Aorta (tissue), 5 donors: ENCODE measurements at places on chromosomes 1 and 21. TPM values are rescaled to one million over a fixed set of nuclear protein-coding genes. Genes with fewer than 3 reads are reported as not detected.

DNA sequence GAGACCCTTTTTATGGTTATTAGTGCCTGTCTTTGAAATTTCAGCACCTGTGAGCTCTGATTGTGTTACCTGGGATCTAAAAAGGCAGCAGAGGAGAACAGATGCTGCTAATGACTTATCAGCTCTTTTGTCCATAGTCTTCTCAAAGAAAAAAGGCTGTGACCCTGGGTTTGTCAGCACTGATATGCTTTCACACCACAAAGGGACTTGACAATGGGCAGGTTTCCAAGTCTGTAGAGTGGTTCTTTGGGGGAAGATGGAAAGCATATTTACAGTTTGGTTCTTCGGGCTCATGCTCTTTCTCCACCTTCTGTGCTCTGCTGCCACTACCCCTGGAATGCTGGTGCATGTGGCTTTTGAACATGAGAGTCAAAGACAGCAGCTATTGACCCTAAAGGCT is 32.0 kb downstream of the DNAJC6 start:
- no peaks in the 10 kb centered on the region for H3K36me3 ChIP-seq
- H3K4me1 ChIP-seq: no peaks in the 10 kb centered on the region
- no peak overlapping the region for H3K4me3 ChIP-seq
- no peak overlapping the region for H3K27ac ChIP-seq
- no peak for DNase-seq
- H3K27me3 ChIP-seq: no peaks in the 10 kb centered on the region

- H3K27ac ChIP-seq: peak overlapping the region; percentile 16
- H3K27me3 ChIP-seq: no peaks in the 10 kb centered on the region
- no peaks in the 10 kb centered on the region for H3K36me3 ChIP-seq
- peak overlapping the region; percentile 87 for H3K4me3 ChIP-seq
These were observed 8.3 kb downstream of the VSIG8 start for GRCh38 chr1:159854116-159854692.

DNA sequence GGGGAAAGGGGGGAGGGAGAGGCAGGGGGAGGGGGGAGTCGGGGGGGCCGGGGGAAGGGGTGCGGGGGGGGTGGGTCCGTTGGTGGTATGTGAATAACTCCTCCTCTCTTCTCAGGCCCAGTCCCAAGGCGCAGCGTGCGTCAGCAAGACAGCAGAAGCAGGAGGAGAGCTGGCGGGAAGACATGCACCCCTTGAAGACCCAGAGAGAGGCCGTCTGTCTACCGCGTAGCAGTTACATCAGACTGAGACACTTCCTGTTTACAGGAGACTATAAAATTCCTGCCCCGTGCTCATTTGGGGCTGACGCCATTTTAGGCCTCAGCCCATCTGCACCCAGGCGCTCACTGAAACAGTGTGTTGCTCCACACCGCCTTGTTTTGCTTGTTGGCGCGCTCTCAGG is 55.3 kb downstream of the SETD4 start:
- H3K27me3 ChIP-seq: no peaks in the 10 kb centered on the region
- no peaks in the 10 kb centered on the region for H3K36me3 ChIP-seq
- no peak overlapping the region for H3K4me3 ChIP-seq
- DNase-seq: no peak

- no peak overlapping the region for H3K4me3 ChIP-seq
- no peak for DNase-seq
- H3K27ac ChIP-seq: no peak overlapping the region
These were observed 208.2 kb upstream of the KIAA0040 start for GRCh38 chr1:175400766-175401165.

The CELA3A gene
- 5.0 TPM for total RNA-seq
